Activated CD4-positive, alpha-beta T cell treated with anti-CD3 and anti-CD28 coated beads, Interleukin-2, amount 50 U/mL, for 1 hour (primary cell): ENCODE measurements at places on chromosomes 5 and 9.

GRCh38 chr5:22918511-22918910, 65.4 kb upstream of the CDH12 start:
- no peak for DNase-seq

DNA sequence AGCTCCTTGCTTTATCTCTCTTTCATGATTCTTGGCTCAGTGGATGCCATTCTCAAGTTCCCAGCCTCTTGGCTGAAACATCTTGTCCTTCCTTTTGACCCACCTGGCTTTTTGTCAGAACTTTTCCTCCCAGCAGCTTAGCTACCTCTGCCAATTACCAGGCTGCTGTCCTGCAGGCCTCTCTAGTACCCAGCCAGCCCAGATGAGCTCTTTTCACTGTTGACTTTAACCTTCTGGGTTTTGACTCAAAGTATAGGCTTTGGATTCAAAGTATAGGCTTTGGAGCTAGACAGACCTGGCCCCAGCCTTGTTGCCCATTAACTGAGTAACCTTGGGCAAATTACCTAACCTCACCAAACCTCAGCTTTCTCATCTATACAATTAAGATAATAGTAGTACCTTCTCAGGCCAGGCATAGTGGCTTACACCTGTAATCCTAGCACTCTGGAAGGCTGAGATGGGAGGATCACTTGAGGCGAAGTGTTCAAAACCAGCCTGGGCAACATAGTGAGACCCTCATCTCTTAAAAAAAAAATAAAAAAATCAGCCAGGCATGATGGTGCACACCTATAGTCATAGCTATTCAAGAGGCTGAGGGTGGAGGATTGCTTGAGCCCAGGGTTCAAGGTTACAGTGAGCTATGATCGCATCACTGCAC, 6.6 kb upstream of the TMEFF1 start:
- DNase-seq: no peak

- DNase-seq: no peak
Observed at GRCh38 chr9:83434254-83434653, 103.9 kb downstream of the FRMD3 start.

GRCh38 chr5:143350341-143350740, 53.1 kb downstream of the NR3C1 start:
- DNase-seq: no peak

GRCh38 chr9:110157823-110158664, 49.9 kb downstream of the C9orf152 start:
- DNase-seq: no peak

GRCh38 chr9:1978941-1979340, 36.2 kb upstream of the SMARCA2 start:
- DNase-seq: no peak

GRCh38 chr5:118722122-118723020, 266.0 kb downstream of the DTWD2 start:
- no peak for DNase-seq
